ENCODE measurements at places on chromosomes 11 and 22.

- no peak for DNase-seq
Measured at GRCh38 chr11:416757-417621, 2.2 kb upstream of the SIGIRR start.

DNA sequence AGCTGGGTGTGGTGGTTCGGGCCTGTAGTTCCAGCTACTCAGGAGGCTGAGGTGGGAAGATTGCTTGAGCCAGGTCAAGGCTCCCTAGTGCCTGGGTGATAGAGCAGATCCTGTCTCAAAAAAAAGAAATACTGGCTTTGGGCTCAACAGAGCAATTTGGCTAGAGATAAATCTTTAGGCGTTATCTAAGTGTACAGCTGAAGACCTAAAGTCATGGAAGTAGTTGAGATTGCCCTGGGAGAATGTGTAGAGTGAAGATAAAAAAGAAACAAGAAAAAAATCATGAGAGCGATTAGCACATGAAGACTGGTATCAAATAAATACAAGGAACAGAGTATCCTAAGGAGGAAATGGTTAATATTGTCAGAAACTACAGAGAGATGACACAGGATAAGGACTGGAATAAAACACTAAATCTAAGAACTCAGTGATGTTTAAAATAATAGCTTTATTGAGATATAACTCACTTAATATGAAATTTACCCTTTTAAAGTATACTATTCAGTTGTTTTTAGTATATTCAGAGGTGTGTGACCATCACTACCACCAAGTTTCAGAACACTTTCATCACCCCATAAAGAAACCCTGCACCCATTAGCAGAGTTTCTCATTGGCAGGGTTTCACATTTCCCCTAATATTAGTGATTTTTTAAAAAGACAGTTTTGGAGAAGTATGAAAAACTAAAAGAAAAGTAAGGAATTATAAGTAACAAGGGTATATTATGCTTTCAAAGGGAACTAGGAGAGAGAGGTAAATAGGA is 20.7 kb downstream of the PIK3C2A start:
- peak; percentile 79 for DNase-seq

DNA sequence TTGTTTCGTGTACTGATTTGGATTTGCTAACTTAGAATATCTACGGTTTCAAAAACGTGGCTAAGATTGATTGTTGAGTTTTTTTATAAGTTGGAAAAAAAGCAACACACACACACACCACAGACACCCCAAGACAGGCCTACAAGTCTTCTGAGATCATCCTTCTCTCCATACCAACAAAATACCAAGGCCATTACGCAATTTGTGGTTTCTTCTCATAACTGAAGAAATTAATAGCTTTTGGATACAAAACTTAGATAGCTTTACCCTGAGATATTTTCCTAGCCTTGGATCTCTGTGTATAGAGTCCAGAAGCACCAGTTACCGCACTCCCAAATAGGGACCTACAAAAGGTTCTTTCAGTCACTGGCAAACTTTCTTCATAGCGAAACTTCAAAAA is 113.6 kb downstream of the SIK3 start:
- no peak for DNase-seq

DNA sequence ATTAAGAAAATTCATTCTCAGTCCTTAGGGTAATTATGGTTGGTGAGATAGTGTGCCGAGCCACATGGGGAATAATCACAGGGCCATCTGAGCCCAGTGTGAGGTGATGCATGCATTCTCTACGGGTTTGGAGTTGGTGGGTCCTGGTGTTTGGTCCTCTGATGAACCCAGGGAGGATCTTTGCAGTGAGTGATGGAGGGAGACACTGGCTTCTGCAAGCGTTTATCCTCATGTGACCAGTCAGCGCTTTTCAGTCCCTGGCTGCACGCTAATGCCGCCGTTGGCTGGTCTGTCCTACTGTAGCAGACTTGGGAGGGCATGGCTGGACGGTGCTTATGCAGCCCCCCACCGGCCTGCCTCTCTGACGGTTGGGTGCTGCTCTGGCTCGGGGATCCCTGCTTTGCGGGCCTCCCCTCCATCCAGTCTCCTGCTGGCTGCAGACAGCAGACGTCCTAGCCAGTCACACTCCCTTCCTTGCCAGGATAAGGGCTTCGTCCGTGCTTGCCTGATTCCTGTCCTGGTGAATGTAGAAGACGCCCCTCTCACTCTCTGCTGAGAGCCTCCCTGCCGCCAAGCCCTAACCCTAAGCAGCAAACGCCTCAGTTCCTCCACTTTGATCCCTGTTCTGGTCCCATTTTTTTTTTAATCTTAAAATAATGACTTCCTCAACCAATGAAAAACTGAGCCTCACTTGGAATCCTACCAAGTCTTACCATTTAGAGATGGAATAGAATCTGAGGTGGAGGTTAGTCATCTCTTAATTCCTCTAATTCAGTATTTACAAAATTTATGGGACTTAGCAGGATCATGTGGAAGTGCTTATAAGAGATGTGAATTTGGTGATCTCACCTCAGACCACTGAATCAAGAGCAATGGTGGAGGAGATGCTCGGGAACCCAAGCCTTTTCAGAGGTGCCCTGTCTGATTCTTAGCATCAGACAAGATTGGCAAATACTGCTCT is 143.7 kb upstream of the SORL1-AS1 start:
- DNase-seq = no peak

DNA sequence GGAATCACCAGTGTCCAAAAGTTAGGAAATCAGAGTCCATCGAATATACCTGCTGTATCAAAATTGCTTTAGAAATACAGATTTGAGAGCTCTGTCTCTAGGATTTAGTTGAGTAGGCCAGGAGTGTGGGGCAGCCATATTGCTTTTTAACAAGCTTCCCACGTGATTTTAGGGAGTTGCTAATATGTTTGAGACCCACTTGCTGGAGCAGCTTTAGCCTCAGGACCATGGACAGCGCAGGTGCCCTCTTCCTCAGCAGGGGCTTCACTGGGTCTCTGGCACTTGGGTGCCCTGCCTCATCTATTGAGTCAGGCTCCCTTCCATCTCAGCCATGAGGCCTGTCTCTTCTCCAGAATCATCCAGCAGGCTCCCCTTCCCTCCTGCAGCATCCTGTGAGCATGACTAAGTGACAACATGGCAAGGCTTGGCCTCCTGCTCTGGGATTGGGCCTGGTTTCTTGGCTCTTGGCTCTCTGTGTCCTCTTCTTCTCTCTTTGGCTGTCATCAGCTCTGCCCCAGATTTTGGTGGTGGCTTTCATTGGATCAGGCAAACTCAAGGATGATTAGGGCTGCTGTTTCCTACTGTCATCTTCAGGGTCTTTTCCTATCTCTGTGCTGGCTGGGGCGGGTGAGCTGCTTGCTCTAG is 70.0 kb downstream of the SGSM1 start:
- peak; percentile 18 for DNase-seq
